ENCODE measurements at places on chromosomes 2 and 18.

DNA sequence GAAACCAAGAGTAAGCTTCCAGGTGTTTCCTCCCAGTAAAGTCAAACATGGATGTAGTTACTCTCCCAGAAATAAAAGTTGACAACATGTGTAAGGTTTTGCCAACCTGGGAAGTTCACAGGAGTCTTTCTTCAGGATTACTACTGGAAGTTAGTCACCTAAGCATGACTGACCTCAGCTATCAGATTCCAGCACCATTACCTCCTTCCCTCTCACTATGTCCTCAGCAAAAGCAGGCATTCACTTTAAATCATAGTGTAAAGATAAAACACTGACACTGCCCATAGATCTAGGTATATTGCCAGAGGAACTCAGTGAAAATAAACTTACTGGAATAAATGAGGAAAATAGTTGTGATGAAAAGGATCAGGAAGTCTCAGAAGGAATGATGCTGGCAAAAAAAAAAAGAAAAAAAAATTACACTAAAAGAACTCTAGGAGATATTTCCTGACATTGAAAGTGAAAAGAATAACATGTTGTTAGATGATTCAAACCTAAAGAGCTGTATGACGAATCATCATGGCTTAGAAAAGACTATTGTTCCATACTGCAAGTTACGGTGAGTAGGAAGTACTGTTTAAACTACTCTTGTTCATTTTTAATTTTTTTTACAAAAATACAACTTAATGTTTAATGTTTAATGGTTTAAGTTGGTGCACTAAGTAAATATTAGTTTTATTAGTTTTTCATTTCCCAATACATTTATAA is 484.5 kb upstream of the ZNF804A start:
- DNase-seq = no peak

DNA sequence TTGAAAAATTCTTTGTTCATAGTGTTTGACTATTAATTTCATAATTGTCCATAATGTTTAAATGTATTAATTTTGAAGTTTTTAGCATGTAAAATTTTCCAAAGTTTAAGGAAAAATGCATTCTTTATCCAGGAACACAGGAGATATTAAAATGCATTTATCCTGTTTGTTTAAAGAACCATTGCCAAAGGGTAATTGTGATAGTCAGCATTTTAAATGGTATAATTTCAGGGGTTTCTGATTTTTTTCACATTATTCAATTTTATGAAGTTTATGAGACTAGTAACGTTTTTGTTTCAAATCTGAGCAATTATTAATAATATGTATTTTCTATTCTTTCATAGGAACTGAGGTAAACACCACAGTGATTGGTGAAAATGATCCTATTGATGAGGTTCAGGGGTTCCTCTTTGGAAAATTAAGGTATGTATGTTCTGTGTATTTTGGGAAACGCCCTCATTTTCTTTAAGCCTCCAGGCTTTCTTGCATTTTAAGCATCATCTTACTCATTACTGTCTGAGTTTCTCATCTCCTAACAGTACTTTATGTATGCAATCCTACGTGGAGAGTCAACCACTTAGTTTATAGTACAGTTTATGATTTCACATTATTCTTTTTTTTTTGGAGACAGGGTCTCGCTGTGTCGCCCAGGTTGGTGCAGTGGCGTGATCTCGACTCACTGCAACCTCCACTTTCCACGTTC is 25.1 kb downstream of the UGGT1 start:
- no peak for DNase-seq

- no peak for DNase-seq
Measured at GRCh38 chr2:70516596-70516995, 37.0 kb downstream of the TGFA start.

DNA sequence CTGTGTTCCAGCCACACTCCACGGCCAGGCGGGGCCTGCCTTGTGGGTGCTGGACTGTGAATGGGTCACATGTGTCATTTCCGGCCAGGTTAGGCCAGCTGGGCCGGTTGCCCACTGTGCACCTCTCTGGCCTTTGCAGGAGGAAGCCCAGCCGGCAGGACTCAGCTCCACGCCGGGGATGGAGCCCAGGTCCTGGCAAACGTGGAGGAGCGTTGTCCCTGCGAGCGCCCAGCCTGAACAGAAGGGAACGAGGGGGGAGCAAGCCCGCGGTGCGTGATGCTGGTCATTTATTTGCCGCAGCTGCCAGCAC is 152.9 kb downstream of the PXDN start:
- DNase-seq = no peak

- DNase-seq = no peak
Measured at GRCh38 chr2:202821206-202822160, 50.1 kb downstream of the ICA1L start.

Data from AG04449 (cell line).